ENCODE measurements at places on chromosomes 3 and 15.

DNA sequence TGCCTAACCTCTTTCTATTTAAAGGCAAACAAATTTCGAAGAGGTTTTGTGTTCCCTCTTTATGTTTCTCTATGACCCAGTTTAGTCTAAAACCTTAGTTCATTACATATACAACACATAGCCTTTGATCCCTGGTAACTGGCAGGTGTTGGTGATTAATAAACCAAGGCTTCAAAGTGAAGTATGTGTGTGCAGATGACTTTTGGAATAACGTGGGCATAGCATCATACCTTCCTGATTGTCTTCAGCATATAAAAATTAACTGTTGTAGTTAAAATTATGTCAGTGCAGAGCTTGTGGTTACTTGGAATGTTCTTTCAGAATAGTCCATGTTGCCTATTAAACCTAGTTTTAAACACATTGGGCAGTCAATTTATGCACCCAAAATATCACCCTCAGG is 608.3 kb downstream of the ROBO2 start:
- DNase-seq: no peak

GRCh38 chr3:167469381-167469780 is 4.5 kb downstream of the SERPINI2 start:
- DNase-seq: no peak

DNA sequence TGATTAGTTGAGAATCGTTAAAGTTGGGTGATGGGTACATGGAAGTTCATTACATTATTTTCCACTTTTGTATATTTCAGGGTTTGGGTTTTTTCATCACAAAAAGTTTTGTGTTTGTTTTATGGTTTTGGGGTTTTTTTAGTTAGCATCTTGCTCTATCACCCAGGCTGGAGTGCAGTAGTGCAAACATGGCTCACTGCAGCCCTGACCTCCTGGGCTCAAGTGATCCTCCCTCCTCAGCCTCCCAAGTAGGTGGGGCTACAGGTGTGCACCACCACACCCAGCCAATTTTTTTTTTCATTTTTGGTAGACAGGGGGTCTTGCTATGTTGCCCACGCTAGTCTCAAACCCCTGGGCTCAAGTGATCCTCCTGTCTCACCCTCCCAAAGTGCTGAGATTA is 100.1 kb upstream of the CHD2 start:
- no peak for DNase-seq

DNA sequence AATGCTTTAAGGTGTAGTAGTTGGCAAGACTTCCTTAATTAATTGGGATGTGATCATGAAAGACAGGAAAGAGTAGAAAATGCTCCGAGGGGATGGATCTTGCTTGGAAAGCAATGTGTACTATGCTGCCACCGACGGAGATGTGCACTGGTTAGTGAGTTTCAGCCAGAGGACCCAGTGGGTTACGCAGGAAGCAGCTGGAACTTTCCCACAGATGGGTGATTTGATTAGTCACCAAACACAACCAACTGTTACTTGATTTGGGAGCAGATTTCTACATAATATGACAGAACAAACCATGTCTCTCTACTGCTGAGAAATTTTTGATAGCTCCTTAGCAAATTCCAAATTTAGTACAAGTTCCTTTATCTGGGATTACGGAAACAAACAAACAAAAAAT is 245.4 kb upstream of the MCTP2 start:
- DNase-seq: no peak

- peak; percentile 84 for DNase-seq
These were observed 18.3 kb upstream of the NTRK3 start for GRCh38 chr15:88274553-88275460.

- no peak for DNase-seq
These were observed 8.3 kb downstream of the PLD1 start for GRCh38 chr3:171801738-171802589.

- DNase-seq: no peak
These were observed 57.0 kb downstream of the BOC start for GRCh38 chr3:113268311-113268710.

- peak; percentile 50 for DNase-seq
These were observed 54.0 kb downstream of the KCNAB1 start for GRCh38 chr3:156174229-156174847.

- no peak for DNase-seq
These were observed 14.7 kb upstream of the SYN2 start for GRCh38 chr3:11989383-11990038.

DNA sequence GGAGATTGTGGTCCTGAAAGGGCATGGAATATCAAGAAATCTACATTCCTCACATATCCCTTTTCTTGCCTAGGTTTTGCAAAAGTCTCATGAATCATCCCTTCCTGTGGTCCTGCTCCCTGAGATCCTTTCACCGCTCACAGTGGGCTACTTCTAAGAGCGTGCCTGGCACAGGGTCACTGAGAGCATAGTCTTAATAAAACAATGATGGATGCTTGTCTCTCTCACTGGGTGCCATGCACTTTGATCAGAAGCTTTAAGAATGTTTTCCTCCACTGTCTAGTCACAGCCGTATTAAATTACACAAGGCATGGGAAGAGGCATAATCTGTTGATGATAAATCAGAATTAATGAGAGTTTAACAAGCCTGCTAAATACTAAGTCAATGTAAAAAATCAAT is 269.7 kb upstream of the ATP10A start:
- DNase-seq: no peak

GRCh38 chr3:69568458-69568857 is 170.8 kb upstream of the MITF start:
- no peak for DNase-seq

Measured in D341Med (cell line).